Glutamatergic neuron (in vitro differentiated cells): ENCODE measurements at places on chromosomes 5 and 9. TPM values are rescaled to one million over a fixed set of nuclear protein-coding genes. Genes with fewer than 3 reads are reported as not detected.

Gene IL7R
- total RNA-seq = not detected

DNA sequence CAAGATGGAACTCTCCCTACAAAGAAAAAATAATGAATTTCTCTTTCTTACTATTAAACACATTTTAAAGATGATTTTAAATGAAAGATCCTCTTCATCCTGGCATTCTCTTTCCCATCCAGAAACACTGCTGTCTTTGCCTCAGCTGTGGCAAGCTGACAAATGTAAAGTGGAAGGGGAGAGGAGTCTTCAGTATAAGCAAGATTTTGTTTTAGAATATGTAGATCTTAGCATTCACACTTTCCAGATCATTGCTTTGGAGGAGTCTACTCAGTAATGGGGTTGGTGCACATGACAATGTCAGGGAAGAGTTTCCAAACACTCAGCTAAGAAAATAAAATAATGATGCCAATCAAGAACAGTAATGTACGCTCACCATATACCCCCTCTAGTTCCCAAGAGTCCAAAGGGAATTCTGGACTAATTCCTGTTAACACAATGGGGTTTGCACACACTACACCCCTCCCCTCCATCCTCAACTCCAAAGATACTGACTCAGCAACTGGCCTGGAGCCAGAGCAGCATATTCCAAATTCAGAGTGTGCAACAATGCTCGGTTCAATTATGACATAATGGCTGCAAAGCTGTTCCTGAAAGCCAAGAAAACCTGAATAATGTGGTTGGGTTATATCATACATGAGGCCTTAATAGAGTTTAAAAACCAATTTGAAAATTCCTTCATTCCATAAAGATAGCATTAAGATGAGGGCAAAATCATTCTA, 4.6 kb downstream of the C5orf63 start:
- DNase-seq = no peak

DNA sequence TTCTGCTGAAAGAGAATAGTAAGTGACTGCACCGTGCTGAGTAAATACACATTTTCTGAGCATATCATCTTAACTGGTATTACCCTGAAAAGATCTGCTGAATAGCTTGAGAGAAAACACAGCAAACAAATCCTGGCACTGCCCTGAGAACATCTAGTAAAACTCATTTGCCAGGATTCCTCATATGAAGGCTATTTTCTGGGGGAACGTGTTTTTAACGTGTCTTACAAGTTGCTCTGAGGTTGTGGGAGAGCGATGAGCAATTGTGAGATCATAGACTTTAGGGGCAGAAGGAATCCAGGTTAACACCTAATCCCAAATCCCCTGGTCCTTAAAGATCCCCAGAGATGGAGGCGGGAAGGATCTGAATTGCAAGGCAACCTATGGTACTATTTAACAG, 331.9 kb upstream of the RFX3 start:
- DNase-seq = no peak

- DNase-seq = no peak
Measured at GRCh38 chr9:36319806-36320205, 61.6 kb upstream of the GNE start.
